ENCODE measurements at places on chromosomes 5 and 9.

DNA sequence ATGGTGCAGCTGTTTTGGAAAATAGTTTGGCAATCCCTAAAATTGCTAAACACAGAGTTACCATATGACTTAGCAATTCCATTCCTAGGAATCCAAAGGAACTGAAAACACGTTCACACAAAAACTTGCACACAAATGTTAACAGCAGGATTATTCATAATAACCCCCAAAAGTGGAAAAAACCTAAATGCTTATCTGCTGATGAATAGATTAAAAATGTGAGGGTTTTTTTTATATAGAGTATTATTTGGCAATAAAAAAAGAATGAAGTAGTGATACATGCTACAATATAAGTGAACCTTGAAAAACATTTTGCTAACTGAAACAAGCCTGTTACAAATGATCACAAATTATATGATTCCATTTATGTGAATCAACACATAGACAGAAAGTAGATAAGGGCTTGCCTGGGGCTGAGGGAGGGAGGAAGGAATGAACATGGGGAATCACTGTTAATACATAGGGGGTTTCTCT, 45.1 kb upstream of the TRIO start:
- no peak for DNase-seq

DNA sequence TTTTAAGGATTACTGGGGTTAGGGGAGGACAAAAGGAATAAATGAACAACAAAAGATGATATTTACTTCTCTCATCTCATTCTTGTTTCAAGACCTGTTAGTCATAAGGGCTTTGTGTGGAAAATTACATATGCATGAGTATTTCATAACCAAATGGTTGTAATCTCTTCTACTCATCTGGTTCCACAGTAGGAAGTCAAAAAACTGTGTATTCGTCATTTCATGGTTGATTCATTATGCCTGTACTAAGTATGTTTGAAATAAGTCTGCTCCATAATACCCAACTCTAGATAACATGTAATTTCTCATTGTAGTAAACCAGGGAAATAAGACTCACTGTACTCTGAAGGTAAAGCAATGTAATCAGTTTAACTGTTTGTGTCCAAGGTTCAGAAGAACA, 212.9 kb downstream of the ARRDC3 start:
- DNase-seq = no peak

- DNase-seq = no peak
These were observed 4.3 kb upstream of the SLC6A18 start for GRCh38 chr5:1220831-1221230.

DNA sequence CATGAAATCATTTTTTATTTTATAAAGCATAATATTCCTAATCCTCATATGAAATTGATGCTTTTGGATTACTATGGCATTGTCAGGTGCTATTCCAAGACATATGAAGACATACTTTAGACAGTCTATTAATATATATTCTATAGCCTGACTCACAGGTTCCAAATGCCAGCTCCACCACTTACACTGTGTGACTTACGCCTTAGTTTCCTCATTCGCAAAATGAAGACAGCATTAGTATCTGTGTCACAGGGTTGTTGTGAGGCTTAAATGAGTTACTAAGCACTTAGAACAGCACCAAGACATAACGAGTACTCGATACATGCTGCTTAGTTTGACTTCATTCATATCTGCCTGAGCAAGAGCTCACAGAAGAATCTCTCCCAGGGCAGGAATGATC, 132.2 kb upstream of the PTGER4 start:
- DNase-seq = no peak

DNA sequence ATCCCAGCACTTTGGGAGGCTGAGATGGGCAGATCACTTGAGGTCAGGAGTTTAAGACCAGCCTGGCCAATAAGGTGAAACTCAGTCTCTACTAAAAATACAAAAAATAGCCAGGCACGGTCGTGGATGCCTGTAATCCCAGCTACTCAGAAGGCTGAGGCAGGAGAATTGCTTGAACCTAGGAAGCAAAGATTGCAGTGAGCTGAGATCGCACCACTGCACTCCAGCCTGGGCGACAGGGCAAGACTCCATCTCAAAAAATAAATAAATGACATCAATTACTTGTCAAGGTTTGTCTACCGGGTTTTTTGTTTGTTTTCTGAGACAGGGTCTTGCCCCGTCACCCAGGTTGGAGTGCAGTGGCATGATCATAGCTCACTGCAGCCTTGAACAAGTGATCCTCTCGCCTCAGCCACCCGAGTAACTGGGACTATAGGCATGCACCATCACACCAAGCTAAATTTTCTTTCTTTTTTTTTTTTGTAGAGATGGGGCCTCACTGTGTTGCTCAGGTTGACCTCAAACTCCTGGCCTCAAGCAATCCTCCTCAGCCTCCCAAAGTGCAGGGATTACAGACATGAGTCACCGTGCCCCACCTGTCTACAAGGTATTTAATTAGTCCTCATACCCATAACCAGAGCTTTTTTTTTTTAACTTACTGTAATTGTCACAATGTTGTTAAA, 64.9 kb downstream of the SUSD1 start:
- no peak for DNase-seq

DNA sequence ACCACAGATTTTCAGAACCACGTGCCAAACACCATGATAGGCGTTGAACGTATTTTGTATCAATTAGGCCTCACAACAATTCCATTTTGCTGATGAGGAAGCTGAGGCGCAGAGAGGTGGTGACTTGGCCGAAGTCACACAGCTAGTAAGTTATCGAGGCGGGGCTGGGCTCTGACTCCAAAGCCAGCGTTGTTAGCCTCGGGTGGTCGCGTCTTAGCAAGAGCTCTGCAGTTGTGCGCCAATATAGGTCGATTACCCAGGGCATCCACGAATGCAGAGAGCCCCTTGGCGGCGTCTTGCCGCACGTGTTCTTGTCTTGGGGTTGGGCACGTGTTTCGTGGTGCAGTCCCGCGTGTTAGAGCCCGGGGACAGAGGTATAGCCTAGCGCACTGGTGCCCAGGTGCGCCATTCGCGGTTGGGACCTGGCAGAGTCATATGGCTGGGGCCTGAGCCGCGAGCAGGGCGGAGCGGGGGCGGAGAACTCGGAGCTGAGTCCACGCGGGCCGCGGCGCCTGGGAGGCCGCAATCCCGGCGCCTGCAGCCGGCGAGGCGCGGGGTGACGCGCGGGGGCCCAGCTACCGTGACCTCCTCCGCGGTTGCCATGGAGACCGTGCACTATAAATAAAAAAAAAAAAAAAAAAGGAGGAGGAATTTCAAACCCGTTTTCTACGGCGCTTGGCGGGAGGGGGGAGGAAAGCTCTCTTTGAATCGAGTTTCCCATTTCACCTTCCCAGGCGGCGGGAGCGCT, 62.3 kb downstream of the CXXC5 start:
- no peak for DNase-seq

- peak; percentile 47 for DNase-seq
These were observed 629.3 kb downstream of the ANXA1 start for GRCh38 chr9:73780916-73781315.

- DNase-seq = no peak
These were observed 18.7 kb downstream of the MYMK start for GRCh38 chr9:133505901-133506652.

DNA sequence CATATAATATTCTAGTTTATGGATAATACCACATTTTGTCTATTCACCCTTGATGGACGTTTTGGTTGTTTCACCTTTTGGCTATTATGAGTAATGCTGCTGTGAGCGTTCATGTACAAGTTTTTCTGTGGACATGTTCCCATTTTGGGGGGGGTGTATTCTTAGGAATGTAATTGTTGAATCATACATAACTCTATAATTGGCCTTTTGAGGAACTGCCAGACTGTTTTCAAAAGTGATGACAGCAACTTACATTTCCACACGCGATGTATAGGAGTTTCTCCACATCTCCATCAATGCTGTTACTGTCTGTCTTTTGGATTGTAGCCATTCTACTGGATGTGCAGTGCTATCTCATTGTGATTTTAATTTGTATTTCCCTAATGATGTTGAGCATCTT, 69.8 kb downstream of the SLC46A2 start:
- DNase-seq = no peak

- no peak for DNase-seq
These were observed 207.9 kb downstream of the CNTLN start for GRCh38 chr9:17342696-17343095.

DNA sequence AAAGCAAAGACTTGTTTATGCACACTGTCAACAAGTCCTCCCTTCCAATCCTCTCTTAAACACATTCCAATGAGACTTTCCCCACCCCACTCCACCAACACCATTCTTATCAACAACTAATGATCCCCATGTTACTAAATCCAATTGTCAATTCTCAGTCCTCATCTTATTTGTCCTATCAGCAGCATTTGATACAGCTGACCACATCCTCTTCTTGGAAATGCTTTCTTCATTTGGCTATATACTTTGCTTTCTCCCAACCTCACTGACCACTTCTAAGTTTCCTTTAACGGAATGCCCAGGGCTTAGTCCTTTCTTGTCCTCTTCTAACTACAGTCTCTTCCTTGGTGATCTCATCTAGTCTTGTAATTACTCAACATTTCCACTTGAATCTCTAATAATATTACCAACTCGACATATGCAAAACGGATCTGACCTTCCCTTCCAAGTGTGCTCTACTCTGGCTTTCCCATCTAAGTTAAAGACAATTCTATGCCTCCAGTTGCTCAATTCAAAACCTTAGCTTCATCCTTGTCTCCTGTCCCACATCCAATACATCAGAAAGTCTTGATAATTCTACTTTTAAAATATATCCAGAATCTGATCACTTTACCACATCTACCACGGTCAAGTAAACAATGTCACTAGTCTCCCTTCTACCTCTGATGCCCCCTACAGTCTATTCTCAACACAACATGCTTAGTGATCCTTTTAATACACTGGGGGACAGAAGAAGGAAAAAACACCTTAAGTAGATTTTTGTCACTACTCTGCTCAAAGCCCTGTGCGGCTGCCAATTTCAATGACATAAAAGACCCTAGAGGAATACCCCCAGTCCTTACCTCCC, 25.5 kb downstream of the AGTPBP1 start:
- DNase-seq = peak; percentile 33

GRCh38 chr5:141192110-141192725, at the start of gene PCDHB10:
PCDHB10 (plus strand) TSS chr5:141192353; CDS start chr5:141192553, 200 bp downstream.
- DNase-seq = peak; percentile 24

- DNase-seq = peak; percentile 81
These were observed at the start of gene SH3GLB2 for GRCh38 chr9:129028192-129028966. SH3GLB2 (minus strand) TSS chr9:129028331; CDS start chr9:129028154, 177 bp downstream.

GRCh38 chr5:103216137-103216536, 42.4 kb upstream of the MACIR start:
- DNase-seq = peak; percentile 60

- no peak for DNase-seq
These were observed 405.0 kb upstream of the TNC start for GRCh38 chr9:115522912-115523311.

- no peak for DNase-seq
These were observed 399.8 kb downstream of the OSTF1 start for GRCh38 chr9:75487856-75488718.

GRCh38 chr5:92703976-92704375, 877.0 kb downstream of the NR2F1-AS1 start:
- no peak for DNase-seq

- DNase-seq = no peak
These were observed 14.3 kb downstream of the OTULINL start for GRCh38 chr5:14595891-14596290.

DNA sequence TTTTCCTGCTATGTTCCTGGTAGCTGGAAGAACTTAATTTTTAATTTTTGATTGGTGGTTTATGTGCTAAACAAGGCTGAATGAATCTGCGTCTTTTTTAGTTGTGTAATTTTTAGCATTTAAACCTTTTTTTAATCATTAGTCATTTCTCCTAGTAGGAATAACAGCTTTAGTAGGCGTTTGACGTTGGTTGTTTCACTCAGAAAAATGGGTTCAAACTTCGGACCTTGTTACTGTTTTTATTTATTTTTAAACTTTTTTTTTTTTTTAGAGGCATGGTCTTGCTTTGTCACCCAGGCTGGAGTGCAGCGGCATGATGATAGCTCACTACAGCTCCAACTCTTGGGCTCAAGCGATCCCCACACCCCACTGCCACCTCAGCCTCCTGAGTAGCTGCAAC, 12.9 kb downstream of the SFXN1 start:
- no peak for DNase-seq

- no peak for DNase-seq
These were observed 107.8 kb upstream of the ADAMTSL1 start for GRCh38 chr9:18366184-18366583.

DNA sequence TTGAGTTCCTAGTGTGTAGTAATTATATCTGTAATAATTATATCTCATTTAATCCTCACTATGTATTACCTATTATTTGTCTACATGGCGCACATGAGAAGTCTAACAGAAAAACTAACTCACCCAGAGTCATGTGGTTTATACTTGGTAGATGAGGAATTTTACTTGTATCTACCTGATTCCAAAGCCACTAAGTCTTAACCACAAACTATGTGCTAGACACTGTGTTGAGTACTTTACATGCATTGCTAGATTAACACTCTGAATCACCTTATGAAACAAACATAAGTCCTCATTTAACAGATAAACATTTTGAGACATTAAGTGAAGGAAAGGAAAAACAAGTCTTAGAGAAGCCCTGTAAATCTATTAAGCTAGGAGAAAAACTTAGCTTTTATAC, 404.8 kb downstream of the TLR4 start:
- no peak for DNase-seq

DNA sequence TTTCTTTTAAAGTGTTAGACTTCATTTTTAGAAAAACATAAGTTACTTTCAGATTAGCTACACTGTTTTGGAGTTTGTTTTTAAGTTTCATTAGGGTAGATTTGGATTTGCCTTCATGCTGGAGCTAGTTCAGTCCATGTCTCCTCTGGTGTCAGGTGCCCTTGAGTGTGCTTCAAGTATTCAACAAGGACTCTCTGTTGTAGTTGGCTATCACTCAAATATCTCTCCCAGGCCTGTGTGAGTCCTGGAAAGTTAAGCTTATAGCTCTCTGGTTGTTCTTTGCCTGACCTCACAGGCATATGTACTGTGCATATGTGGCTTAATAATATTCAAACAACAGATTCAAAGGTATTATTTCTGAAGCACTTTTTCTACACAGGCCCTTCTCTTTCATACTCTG, 45.4 kb downstream of the PTBP3 start:
- no peak for DNase-seq

DNA sequence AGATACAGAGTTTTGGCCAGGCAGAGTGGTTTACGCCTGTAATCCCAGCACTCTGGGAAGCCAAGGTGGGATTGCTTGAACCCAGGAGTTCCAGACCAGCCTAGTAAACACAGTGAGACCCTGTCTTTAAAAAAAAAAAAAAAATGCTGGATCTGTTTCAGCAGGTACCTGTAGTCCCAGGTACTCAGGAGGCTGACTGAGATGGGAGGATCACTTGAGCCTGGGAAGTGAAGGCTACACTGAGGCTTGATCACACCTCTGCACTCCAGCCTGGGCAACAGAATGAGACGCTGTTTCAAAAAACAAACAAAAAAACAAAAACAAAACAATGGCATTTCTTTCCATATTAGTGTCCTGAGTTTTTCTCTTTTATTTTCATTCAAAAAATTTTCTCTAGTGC, 19.0 kb downstream of the UNC13B start:
- no peak for DNase-seq

DNA sequence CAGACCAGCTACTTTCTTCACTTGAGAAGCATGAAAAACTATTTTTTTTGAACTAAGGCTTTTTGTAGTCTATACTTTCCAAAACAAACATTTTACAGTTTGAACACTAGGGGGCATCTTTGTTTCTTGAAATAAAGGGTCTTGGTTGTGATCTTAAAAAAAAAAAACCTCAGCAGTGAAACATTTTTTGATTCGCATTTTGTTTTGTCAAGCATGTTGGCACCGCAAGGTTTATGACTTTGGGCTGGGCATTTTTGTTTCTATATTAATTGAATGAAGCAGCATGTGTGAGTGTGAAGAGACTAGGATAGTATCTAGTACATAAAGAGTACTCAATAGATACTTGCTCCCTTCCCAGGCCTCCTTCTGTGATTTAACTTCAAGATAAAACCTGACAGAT, 31.6 kb upstream of the ACOT12 start:
- DNase-seq = peak; percentile 43
